ENCODE measurements at places on chromosomes 5 and 9.

- DNase-seq: no peak
These were observed 1.4 kb downstream of the GPX3 start for GRCh38 chr5:151021746-151022145.

- DNase-seq: no peak
These were observed 30.6 kb downstream of the NKX2-5 start for GRCh38 chr5:173204185-173204979.

GRCh38 chr5:174187481-174187880, 142.0 kb downstream of the NSG2 start:
- no peak for DNase-seq

GRCh38 chr5:168109441-168109840, 182.0 kb upstream of the WWC1 start:
- no peak for DNase-seq

DNA sequence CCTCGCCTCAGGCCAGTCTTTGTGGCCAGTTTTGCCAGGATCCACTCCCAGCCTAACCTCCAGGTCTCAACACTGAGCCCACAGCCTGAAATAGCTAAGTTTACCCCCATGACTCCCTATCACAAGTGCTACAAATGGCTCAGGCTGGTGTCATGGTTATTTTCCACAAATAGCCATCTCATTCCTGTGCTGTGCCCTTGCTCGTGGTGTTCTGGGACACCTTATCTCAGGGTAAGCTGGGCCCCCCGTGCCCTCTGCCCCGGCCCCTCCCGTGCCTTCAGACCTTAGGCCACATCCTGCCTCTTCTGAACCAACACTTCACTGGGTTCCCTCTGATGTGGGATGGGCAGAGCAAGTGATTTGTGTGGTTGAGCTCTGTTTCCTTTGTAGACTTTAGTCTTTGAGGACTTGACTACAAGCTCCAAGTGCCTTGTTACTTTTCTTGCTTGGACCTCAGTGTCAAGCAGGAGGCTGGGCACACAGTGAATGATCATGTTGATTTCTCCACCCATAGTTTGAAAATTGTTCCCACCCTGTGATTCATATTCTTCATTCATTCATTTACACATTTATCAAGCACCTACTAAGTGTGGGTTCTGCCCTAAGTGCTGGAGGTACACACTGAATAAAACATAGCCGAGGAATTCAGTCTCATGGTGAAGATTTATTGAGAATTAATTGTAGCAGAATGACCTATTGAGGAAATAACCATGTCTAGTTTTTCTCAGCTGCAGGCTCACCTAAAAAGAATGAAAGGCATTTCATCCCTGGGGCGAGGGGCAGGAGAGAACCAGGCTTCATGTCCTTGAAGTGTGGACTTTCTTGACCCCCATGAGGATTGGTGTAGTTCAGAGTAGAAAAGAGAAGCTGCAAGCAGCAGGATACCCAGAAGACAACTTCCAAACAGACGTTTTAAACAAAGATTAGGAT, 84.5 kb upstream of the CTNNA1 start:
- peak; percentile 58 for DNase-seq

DNA sequence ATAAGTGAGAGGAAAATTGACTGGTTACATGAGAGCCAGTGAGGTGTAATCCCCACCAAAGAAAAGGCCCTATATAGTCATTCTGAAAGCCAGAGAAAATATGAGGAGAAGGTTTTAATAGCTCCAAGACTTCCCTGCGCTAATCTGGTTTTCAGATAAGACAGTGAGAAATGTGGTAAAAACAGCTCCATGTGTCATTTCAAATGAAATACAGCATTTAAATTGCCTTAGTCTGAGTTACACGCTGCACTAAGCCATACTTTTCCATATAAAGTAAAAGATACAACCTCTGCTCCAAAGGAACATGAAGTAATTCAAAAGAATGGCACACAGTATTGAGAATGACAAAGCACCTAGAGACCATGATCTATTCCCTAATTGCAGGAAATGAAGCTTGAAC, 378.0 kb upstream of the PDE4D start:
- no peak for DNase-seq

- no peak for DNase-seq
These were observed 11.1 kb downstream of the PCDH1 start for GRCh38 chr5:141867139-141867538.

- no peak for DNase-seq
These were observed 157.2 kb upstream of the DMRT1 start for GRCh38 chr9:684054-684890.

DNA sequence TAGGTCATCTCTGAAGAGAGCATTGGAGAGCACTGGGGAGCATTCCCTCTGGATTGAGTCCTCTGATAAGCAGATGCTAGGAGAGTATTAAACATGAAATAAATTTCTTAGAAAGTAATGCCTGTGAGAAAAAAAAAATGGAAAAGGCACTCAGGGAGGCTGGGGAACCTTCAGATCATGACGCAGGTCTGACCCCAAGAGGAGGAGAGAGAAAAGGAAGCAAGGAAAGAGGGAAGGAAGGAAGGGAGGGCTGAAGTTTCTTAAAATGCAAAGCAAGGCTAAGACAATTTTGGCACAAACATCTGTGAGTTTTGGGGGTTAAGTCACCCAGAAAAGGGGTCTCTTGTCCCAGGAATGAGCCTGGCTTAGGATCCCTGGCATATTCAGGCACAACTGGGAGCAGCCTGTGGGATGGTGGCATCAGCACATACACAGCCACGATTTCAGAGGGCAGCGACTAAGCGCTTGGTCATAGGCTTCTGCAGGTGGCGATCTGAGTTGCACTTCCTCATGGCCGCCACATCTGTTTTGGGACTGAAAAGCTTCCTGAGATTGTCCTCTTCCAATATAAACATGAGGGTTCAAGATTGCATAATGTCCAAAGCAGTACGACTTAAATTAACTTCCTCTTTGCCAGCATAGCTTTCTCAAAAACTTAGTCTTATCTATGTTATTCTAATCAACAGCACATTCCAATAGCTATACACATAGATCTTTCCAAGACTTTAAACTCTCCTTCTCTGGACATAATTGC, 692.7 kb downstream of the DNAH5 start:
- DNase-seq: no peak

DNA sequence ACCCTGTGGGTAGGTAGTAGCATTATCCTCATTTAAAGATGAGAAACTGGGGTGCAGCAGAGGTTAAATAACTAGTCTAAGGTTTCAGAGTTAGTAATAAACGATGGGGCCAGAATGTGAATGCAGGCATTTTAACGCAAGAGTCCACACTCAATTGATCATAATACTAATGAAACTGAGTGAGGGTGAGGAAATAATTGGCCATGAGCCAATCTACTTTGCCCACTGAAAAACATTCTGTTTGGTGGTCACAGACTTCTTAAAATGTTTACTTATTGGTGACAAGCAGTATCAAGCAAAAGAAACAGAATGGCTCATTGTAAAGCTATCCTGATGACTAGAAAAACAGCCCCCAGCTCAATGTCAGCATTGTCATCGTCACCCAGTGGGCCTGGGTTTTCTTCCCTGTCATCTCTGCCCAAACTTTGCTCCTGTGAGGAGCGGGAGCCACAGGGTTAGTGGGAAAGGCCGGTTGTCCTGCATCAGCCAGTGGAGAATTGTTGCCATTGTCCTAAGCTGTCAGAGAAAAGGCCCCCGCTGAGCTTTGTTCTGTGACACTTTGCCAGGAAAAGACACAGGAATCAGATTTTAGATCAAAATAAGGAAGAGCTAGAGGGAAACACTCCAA, 77.3 kb upstream of the MAN2A1 start:
- DNase-seq: no peak

DNA sequence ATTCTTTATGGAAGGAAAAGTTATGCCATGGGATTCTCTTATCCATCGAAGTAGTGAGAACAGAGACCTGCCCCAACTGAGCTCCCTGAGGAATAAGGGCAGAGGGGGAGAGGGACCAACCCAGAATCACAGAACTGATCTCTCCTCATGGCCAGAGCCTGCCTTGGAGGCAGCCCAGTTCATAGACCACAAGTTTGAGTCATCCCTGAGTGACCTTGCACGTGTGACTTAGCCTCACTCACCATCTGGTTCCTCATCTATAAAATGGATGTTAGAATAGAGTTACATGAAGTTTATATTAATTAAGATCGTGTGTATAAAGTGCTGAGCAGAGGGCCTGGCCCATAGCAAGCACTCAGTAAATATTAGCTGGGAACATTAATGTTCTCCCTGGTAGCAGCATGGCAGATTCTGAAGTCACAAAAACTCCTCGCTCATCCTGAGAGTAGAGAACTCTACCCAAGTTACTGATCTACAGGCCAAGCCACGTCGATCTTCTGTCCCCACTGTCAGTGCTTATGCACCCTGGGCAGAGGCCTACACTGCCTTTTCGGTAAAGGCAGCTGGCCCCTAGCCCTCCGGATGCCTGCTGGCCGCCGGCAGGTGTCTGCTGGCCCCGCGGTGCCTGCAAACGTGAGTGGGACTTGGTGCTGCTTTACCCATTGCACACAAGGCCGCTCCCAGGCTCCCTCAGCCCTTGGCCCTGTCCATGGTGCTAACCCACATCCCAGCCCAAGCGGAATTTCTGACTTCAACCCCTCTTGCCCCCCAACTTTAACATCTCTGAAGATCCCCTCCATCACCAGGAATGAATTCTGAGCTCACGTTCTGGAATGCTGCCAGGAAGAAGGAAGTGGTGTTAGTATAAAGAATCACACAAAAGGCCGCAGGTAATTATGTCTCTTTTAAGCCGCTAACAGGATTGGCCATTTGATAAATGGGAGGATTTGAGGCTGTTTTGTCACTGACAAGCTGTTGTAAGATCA, 61.1 kb upstream of the ARAP3 start:
- no peak for DNase-seq

GRCh38 chr9:121023064-121023463, 27.0 kb downstream of the C5 start:
- DNase-seq: no peak

- DNase-seq: no peak
These were observed 5.5 kb downstream of the ADAMTSL1 start for GRCh38 chr9:18479405-18479804.

DNA sequence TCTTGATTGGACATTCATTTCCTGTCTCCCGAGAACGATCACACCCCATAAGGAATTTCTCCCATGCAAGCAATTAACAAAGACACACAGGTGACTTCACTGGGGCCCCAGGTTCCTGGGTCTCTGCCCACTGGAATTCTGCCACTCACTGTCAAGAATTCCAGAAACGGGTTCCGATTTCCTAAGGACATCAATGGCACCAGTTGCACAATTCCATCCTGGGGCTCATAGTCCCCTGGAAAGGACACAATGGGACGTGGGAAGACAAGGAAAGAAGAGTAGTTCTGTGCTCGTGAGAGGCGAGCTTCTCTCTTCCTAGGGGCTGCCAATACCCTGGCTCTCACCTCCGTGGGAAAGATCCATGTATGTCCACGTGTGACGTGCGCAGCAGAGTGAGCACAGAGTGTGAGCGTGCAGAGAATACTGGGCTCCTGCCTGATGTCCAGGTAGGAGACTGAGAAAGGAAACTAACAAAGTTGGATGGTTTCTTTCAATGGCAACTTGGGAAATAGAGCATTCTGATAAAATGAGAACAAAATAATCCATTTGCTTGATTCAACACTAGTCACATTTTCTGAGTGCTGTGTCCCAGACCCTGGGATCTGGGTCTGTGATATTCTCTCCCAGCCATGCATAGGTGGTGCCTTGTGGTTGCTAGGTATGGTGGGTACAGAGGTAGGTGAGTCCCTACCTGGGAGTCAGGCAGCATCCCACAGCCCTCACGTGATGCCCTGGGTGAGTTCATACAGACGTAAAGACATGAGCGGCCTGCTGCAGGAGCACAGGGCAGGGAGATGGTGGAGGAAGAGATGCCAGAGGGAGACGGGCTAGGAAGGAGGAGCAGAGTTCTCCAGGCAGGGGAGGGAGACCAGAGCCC, 159.8 kb downstream of the COL23A1 start:
- no peak for DNase-seq

DNA sequence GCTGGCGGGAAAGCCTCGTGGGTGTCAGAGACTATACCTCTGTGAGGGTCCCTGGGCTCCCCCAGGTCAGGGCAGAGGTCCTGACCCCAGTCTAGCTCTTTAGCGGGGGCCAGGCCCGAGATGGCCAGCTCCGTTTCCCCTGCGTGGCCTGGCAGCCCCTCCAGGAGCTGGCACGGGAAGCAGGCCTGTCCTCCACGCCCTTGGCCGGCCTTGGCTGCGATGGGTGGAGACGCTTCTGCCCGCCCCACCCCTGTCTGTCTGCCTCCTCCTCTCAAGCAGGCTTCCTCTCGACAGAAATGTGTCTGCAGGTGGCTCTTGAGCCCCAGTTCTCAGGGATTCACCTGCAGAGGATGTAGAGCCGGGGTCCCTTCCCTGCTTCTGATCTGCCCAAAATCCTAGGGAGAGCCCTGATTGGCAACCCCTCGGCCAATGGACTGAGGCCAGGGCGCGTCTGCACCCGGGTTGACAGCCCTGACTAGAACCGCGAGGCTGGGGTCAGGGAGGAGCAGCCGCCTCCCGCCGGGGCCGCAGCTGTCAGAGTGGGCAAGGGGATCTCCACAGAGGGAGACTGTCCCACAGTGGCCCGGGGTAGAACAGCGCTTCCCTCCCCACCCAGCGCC, 2.6 kb upstream of the GRIN1 start:
- no peak for DNase-seq

DNA sequence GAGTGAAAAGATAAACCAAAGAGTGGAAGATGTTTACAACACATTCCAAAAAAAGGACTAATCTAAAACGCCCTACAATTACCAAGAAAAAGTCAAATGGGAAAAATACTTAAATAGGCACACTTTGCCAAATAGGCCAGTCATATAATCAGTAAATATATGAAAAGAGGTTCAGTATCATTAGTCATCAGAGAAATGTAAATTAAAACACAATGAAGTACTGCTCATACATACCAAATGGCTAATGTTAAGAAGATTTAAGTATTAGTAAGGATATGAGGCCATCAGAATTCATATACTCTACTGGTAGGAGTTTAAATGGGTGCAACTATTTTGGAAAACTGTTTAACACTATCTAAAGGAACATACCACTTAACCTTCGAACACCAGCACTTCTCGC, 47.6 kb downstream of the ZDHHC21 start:
- DNase-seq: no peak

GRCh38 chr5:166540156-166540555, 1751.3 kb upstream of the WWC1 start:
- DNase-seq: no peak

DNA sequence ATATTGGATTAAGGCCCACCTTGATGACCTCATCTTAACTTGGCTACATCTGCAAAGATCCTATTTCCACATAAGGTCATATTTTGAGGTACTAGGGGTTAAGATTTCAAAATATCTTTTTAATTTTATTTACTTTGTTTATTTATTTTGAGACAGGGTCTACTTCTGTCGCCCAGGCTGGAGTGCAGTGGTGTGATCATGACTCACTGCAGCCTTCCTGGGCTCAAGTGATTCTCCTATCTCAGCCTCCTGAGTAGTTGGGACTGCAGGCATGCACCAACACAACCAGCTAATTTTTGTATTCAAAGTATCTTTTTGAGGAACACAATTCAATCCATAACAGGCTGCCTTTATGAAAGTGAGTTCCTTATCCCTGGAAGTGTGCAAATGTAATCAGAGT, 212.3 kb downstream of the PALM2AKAP2 start:
- no peak for DNase-seq

GRCh38 chr9:127977009-127977883, 3.5 kb downstream of the EEIG1 start:
- no peak for DNase-seq
